ENCODE measurements at places on chromosomes 2 and 18.

DNA sequence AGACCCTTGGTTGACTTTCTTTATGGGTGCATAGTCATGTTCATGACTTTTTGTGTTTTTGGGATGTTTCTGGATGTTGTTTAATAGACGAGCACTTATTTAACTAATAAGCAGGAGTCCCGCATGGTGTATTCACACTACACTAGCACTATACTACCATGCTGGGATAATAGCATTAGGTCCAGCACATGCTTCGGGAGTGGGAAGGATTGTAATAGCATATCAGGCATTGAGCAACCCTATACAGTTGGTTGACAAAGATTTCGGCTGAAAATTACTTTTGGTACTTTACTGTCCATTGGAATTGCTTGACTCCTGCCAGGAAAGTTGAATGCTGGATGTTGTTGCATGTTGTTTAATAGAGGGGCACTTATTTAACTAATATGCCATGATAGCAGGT lies 2.8 kb downstream of the SH3RF3 start:
- no peak for DNase-seq

- DNase-seq, result no peak
Measured at GRCh38 chr2:120570001-120570400, 165.7 kb upstream of the GLI2 start.

DNA sequence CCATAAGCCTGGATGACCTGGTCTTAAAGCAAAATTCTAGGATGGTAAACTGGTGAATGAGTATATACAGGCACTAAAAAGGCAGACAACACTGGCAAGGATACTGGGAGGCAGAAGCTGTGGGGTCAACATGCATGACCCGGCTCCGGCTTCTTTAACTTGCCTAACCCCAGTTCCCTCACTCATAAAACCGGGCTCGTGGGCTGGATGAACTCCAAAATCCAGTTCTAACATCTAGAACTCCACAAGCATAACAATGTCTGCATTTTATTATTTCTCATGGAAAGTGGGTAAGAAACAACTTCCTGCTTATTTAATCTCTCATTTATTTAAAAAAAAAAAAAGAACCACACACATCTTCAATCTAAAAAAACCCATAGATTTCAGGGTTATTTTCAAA lies 57.3 kb downstream of the FARSB start:
- DNase-seq, result no peak

- no peak for DNase-seq
Measured at GRCh38 chr2:8682719-8683667, 1.1 kb downstream of the ID2 start.

DNA sequence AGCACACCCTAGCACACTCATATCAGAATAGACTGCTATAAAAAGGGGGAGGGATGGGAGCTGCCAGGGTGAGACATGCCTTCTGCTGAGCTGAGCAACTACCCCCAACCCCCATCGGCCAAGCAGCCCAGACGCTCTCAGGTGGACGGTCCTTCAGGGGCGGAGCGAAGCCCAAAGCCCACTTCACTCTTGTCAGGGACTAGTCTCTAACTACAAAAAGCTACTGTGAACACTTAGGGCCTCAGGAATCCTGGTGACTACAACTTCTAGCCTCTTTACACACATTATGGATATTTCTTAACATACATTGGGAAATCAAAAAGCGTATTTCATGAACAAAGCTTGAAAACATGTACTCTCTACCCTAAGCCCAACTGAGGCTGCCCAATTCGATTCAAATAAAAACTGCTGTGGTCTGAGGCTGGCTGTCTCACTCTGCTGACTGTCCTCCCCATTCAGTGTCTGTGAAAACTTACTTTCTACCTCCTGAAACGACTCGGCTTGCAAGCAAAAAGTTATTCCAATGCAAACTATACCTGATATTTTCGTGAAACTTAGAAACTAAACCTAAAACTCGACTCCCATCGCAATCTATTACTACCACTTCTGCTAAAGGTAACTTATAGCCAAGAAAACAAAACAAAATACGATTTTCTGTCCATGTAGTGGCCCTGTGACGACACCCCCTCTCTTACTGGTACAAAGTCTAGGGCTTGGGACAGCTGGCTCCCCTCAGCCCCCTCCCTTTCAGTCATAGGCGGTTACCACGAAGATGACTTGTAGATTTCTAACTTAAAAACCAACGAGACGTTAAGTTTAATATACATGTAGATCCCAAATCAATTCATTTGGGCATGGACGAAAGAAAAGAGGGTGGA lies 1.2 kb downstream of the SERTAD2 start:
- no peak for DNase-seq

GRCh38 chr2:231523451-231524285 lies 6.6 kb downstream of the NMUR1 start:
- no peak for DNase-seq
